Osteoblast (primary cell): ENCODE measurements at places on chromosomes 16 and 17. TPM values are rescaled to one million over a fixed set of nuclear protein-coding genes. Genes with fewer than 3 reads are reported as not detected.

The CALB2 gene
- total RNA-seq: 1.1 and 2.4 TPM in 2 replicates

The PSMB10 gene
- 44.5 and 47.0 TPM in 2 replicates for total RNA-seq

The ENPP7 gene
- not detected in 2 replicates for total RNA-seq

The RSAD1 gene
- total RNA-seq: 23.9 and 26.5 TPM in 2 replicates

The CCL22 gene
- total RNA-seq: not detected in 2 replicates

The HERPUD1 gene
- total RNA-seq: 190 and 209 TPM in 2 replicates

The SERPINF2 gene
- total RNA-seq: under 0.01 TPM in 1 of 2 replicates, not detected in the other

The CTCF gene
- total RNA-seq: 29.3 and 31.8 TPM in 2 replicates

The DBNDD1 gene
- total RNA-seq: 0.29 and 1.1 TPM in 2 replicates

The CHD9NB gene
- total RNA-seq: 1.1 and 2.1 TPM in 2 replicates

The HIGD1B gene
- total RNA-seq: not detected in 2 replicates

The CDH15 gene
- total RNA-seq: 1.5 and 2.2 TPM in 2 replicates

The DNAI2 gene
- not detected in 2 replicates for total RNA-seq

The TEKT5 gene
- 0.29 and 0.36 TPM in 2 replicates for total RNA-seq

The PSMC3IP gene
- total RNA-seq: 1.8 TPM in 2 replicates

The KRTAP2-3 gene
- 0.29 TPM in 1 of 2 replicates, not detected in the other for total RNA-seq

The CCL17 gene
- total RNA-seq: not detected in 2 replicates

The PRR35 gene
- under 0.01 TPM in 1 of 2 replicates, not detected in the other for total RNA-seq

The DCUN1D3 gene
- total RNA-seq: 26.2 and 33.7 TPM in 2 replicates

The GNG13 gene
- total RNA-seq: not detected in 2 replicates

The ABCC12 gene
- not detected in 2 replicates for total RNA-seq

The NARF gene
- 34.4 and 36.8 TPM in 2 replicates for total RNA-seq

The PHOSPHO1 gene
- total RNA-seq: 0.29 and 0.36 TPM in 2 replicates

The SLC52A1 gene
- total RNA-seq: not detected in 2 replicates

The TMED6 gene
- total RNA-seq: 0.29 and 0.72 TPM in 2 replicates

The UQCRC2 gene
- 157 and 166 TPM in 2 replicates for total RNA-seq

The XYLT1 gene
- total RNA-seq: 43.4 and 46.6 TPM in 2 replicates

The DNASE1L2 gene
- total RNA-seq: 0.72 and 0.88 TPM in 2 replicates

The GLYR1 gene
- total RNA-seq: 48.0 and 48.1 TPM in 2 replicates

The TBC1D3E gene
- total RNA-seq: not detected in 2 replicates

The UMOD gene
- total RNA-seq: not detected in 2 replicates

The SLC16A6 gene
- total RNA-seq: 1.4 and 3.8 TPM in 2 replicates

The PABPN1L gene
- total RNA-seq: not detected in 2 replicates

The RCVRN gene
- not detected in 2 replicates for total RNA-seq

The ADAP2 gene
- 0.29 and 0.72 TPM in 2 replicates for total RNA-seq

The WFIKKN1 gene
- total RNA-seq: under 0.01 and 0.36 TPM in 2 replicates

The FOXJ1 gene
- total RNA-seq: not detected in 2 replicates
